ENCODE measurements at places on chromosomes 11 and 22. TPM values are rescaled to one million over a fixed set of nuclear protein-coding genes. Genes with fewer than 3 reads are reported as not detected.

HEPHL1 gene
- total RNA-seq = not detected

ABCC8 gene
- total RNA-seq = 0.42 TPM

TEX12 gene
- total RNA-seq = 0.54 TPM

ROM1 gene
- 12.6 TPM for total RNA-seq

UPK3A gene
- total RNA-seq = not detected

GRCh38 chr11:62755086-62755615 lies 1.2 kb upstream of the ZBTB3 start:
- no peak for DNase-seq

GRCh38 chr11:68213135-68213515 lies at the start of gene KMT5B:
KMT5B (minus strand) TSS chr11:68213296; CDS start chr11:68190076, 23,220 bp downstream.
- no peak for DNase-seq

GRCh38 chr11:9203691-9204311 lies 61.3 kb downstream of the DENND5A start:
- no peak for DNase-seq

DNA sequence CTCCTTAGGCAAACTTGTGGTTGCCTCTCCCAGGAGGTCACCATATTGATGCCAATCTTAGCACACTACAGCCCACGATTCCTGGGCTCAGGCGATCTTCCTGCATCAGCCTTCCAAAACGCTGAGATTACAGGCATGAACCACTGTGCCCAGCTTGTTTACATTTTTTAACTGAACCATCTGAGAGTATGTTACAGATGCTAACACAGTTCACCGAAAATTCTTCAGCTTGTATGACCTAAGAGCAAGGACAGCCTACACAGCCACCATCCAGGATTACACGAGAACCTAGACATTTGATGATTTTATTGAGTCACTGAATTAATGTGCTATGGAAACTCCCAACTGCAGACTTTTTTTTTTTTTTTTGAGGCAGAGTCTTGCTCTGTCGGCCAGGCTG lies 5.8 kb upstream of the LGALS1 start:
- DNase-seq = no peak

DNA sequence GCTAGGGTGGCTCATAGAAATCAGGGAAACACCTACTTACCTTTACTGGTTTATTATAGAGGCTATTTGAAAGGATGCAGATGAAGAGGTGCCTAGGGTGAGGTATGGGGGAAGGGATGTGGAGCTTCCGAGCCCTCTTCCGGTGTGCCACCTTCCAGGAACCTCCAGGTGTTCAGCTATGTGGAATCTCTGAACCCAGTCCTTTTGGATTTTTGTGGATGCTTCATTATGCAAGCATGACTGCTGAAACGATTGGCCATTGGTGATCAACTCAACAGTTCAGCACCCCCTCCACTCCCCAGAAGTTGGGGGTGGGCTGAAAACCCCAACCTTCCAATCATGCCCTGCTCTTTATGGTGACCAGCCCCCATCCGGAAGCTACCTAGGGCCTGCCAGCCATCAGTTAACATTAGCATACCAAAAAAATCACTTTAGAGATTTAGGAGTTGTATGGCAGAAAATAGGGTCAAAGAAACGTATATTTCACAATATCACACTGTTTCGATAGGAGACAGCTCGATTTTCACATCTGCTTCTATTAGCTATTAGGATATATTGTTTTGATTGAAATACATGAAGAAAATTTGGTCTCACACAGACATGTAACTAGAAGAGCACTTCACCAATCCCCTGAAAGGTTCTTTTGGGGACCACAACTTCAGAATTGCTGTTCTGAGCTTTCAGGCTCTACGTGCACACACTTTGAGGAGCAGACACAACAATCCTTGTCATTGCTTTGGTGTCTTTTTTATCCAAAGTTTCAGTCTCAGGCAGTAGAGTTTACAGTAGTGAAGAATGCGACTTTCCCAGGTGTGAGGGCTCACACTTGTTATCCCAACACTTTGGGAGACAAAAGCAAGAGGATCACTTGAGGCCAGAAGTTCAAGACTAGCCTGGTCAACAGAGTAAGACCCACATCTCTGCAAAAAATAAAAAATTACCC lies 3.3 kb upstream of the POLR2G start:
- DNase-seq = no peak

DNA sequence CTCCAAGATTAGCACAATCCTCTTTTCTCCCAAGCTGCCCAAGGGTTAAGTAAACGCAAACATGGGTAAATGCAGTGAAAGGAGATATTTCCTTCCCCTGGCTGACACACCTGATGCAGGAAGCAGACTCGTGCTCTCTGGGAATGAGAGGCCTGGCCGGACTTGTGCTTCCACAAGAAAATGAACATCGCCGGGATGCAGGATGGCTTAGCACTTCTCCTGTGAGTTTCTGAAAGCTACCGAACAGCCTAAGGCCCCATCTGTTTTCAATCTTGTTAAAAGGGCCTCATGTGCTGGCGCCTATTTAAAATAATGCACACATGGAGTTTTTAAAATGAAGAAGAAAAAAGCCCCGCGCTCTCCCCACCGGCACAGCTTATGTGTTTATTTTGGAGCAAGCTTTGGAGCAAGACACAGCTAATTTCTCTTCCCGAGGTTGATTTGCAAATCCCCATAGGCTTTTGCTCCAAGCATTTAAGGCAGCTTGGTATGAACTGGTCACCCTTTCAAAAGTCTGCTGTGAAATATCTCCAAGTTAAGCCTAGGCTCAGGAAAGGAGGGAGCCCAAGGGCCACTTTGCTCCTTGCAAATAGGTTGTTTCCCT lies 100.9 kb downstream of the SYN3 start:
- no peak for DNase-seq

DNA sequence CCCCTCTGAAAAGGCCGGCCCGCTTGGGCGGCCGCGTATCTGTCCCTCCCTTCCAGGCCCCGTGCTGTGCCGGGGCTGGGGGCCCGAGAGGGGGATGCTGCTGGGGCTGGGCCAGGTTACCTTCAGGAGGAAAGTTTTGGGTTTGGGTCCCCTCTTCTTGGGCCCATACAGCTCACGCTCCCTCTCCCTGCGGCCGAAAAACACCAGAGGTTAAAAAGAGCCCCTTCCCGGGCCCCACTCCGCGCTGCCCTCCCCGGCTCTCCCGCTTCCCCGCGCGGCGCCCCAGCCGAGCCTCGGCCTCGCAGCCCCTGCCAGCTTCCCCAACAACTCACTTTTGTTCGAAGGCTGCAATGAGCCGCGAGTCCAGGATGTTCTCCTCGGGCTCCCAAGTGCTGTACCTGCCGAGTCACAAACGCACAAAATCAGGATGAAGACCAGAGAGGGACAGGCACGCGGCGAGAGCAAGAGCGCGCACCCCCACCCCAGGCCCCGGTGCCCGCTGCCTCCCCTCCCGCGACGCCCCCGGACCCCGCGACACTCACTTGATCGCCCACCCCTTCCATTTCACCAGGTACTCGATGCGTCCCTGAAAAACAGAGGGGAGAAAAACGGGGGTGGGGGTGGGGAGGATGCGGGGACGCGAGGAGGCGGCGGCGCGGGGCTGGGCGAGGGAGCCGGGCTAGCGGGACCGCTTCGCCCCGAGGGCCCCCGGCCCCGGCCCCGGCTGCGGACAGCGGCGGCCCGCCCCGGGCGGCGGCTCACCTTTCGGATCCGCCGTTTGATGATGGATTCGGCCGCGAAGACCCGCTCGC lies 450 bp downstream of the CBX6 start:
- no peak for DNase-seq

GRCh38 chr22:23402275-23403151 lies 177.6 kb downstream of the IGLL1 start:
- no peak for DNase-seq

GRCh38 chr11:132621976-132622580 lies 910.2 kb downstream of the OPCML start:
- no peak for DNase-seq

DNA sequence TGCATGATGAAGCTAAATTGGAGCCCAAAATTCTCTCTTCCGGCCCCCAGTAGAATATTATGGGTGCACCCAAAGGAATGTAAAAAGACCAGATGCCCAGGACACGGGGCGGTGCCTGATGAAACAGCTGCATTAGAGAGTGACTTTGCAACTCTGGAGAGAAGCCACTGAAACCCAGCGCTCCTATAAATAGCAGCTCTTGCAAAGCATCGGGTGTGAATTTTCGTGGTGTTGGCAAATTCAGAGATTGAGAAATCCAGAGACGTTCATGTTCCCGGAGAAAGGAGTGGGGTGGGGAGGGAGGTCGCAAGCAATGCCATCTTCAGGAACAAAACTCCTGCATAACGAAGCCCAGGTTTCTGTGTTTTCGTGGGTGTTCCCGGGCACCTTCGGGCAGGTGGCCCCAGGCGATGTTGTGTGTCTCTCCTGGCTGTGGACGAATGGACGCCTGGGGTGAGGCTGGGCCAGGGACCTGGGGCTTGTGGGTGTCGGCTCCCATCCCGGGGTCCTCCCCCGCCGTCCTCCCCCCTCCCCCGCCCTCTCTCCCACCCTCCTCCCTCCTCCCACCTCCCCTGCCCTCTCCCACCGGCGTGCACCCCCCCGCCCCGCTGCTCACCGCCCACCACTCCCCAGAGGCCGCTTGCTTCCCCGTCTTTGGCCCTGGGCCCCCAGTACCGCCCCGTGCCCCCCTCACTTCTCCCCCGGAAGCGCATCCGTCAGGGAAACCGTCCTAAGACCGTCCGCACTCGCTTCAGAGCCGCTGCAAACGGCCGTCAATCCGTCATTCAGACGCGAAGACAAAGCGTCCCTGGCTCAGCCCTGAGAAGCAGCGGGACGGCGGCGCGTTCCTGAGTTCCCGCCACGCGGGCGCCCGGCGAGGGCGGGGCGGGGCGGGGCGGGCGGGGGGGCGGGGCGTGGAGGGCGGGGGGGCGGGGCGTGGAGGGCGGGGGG lies 26.7 kb upstream of the TOLLIP start:
- DNase-seq = peak; percentile 55

DNA sequence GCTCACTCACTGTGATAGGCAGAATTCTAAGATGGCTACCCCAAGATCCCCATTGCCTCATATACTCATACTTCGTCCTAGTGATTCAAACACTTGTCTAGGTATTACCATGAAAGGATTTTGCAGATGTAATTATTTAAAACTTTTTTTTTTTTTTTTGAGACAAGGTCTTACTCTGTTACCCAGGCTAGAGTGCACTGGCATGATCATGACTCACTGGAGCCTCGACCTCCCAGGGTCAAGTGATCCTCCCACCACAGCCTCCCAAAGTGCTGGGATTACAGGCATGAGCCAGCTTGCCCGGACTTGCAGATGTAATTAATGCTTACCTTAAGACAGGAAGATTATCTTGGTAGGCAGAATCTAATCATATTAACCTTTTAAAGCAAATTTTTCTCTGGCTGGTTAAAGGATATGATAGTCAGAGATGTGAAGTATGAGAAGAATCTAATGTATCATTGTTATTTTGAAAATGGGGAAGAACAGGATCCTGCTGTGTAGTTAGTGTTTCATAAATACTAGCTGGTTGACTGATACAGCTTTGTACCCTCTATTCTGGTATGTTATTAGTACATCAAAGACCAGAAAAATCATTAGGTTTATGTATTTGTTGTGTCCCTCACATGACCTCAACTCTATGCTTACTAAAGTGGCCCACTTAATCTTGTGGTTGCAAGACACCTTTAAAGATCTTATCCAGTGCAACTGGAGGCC lies 35.5 kb downstream of the C2CD3 start:
- no peak for DNase-seq

DNA sequence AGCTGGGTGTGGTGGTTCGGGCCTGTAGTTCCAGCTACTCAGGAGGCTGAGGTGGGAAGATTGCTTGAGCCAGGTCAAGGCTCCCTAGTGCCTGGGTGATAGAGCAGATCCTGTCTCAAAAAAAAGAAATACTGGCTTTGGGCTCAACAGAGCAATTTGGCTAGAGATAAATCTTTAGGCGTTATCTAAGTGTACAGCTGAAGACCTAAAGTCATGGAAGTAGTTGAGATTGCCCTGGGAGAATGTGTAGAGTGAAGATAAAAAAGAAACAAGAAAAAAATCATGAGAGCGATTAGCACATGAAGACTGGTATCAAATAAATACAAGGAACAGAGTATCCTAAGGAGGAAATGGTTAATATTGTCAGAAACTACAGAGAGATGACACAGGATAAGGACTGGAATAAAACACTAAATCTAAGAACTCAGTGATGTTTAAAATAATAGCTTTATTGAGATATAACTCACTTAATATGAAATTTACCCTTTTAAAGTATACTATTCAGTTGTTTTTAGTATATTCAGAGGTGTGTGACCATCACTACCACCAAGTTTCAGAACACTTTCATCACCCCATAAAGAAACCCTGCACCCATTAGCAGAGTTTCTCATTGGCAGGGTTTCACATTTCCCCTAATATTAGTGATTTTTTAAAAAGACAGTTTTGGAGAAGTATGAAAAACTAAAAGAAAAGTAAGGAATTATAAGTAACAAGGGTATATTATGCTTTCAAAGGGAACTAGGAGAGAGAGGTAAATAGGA lies 20.7 kb downstream of the PIK3C2A start:
- no peak for DNase-seq

- DNase-seq = no peak
Observed at GRCh38 chr22:11307998-11308397, 4220.0 kb upstream of the OR11H1 start.

DNA sequence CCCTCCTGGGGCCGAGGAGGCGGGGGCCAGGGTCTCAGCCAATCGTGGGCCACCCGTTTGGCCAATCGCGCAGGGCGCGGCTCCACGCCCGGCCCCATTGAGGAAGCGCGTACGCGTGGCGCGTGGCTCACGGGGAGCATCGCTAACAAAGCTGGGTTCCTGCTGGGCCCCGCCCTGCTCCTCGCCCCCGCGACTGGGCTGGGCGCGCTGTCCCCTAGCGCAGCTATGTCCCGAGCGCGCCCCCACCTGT lies 614 bp upstream of the ASCL2 start:
- DNase-seq = no peak

DNA sequence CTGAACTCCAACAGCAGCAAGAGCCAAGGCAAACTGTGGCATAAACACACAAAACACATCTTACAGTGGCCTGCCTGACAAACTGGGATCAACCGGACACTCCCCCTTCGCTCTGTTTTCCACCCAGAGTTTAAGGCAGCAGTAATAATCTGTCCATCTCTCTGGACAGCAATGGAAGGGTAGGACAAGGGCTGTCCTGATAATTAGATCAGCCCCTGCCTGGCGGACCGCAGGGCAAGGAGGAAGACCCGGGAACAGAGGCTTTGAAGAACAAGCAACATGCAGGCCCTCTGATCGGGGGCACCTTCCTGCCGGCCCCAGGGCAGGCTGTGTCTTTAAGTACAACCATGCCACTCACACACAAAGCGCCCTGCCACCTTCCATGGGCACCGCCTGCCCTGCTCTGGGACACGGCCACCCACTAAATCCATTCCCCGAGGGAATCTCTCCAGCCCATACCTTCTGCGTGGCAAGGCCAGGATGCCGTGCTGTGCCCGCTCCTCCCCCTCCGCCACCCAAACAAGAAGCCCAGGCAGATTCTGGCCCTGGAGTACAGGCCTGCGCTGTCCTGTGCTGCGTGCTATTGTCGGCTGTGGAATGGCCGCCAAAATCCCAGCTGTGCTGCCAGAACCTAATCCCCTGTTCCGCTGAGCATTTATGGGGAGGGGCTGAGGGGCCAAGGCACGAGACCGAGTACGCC lies 38.8 kb downstream of the NUMA1 start:
- peak; percentile 17 for DNase-seq

- DNase-seq = no peak
Observed at GRCh38 chr11:6625156-6625831, 6.1 kb upstream of the TPP1 start.

- peak; percentile 29 for DNase-seq
Observed at GRCh38 chr11:19511413-19512183, 201.0 kb upstream of the NAV2 start.

All from thoracic aorta (tissue), 2 donors.